ENCODE measurements at places on chromosomes 6 and 20.

GRCh38 chr6:170062209-170062914 is 228.5 kb downstream of the DLL1 start:
- DNase-seq, result no peak

GRCh38 chr6:110939429-110940200 is 18.9 kb upstream of the GTF3C6 start:
- no peak for DNase-seq

DNA sequence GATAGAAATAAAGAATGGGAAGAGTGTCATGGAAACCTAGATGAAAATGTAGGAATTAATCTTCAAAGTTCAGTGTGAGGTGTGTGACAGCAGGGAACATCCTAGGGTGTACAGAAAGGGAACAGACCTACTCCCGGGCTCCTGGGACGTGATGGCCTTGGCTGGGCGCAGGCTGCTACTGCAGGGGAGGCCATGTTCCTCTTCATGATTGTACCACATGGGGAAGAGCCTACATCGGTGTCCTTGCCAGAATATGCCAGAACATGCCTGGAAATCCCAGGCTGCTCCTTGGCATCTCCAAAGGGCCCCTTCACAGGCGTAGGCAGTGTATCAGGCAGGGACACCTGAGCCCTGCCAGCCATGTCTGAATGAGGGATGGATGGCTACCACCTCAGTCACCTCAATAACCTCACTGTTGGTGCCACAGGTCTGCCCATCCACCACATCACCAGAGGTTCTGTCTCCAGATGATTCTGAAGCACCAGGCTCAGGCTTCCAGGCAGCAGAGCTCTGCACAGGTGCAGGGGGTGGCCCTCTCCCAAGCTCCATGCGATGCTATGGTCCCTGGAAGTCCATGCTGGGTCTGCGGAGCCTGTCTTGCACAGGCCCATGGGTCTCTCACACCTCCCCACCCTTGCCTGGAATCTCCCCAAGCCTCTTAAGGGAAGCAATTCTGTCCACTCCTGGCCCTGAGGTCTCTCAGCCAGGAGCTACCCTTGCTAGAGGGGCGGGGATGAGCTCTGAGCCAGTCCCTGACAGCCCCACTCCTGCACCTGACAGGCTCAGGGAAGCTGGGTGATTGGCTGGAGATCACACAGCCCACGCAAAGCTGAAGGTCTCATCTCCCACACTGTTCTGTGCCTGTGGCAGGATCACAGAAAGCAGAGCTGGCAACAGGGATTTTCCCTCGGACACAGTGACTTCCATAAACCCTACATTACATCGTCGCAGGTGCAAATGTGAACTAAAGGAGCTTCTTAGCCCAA is 20.2 kb downstream of the RAMACL start:
- no peak for DNase-seq

GRCh38 chr6:102327697-102328225 is 934.3 kb downstream of the GRIK2 start:
- DNase-seq, result no peak

GRCh38 chr6:12182676-12183075 is 107.5 kb upstream of the EDN1 start:
- DNase-seq, result no peak

- DNase-seq, result no peak
Measured at GRCh38 chr6:42113936-42114636, 28.3 kb downstream of the C6orf132 start.

GRCh38 chr6:53860511-53860910 is 65.7 kb downstream of the LRRC1 start:
- no peak for DNase-seq

- DNase-seq, result no peak
Measured at GRCh38 chr6:123953920-123954319, 150.3 kb downstream of the NKAIN2 start.

GRCh38 chr6:161257793-161258457 is 15.9 kb downstream of the AGPAT4 start:
- DNase-seq, result no peak

- DNase-seq, result no peak
Measured at GRCh38 chr6:134020071-134020470, 32.4 kb downstream of the SLC2A12 start.

GRCh38 chr20:53810661-53811355 is 217.2 kb upstream of the ZNF217 start:
- DNase-seq, result no peak

GRCh38 chr6:28206928-28207509 is 18.1 kb upstream of the ZSCAN9 start:
- DNase-seq, result no peak

DNA sequence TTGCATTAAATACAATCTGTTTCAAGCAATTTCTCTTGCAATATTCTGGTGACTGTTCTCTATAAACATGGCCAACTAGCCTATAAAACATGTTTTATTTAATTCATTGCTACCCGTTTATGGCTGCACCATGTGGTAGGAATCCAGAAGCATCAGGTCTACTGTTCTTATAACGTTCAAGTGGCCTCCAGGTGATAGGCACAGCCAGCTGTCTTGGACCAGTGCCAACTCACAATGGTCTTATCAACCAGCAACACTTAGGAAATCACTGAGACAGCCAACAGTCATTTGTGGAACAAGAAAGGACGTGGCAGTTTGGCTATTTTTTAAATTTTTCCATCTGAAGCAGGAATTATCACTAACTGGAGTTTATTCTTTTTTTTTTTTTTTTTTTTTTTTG is 193.6 kb downstream of the NKAIN2 start:
- no peak for DNase-seq

GRCh38 chr6:101878554-101879276 is 485.2 kb downstream of the GRIK2 start:
- DNase-seq, result no peak

GRCh38 chr20:62819494-62820174 is 2.8 kb downstream of the COL9A3 start:
- DNase-seq, result no peak

DNA sequence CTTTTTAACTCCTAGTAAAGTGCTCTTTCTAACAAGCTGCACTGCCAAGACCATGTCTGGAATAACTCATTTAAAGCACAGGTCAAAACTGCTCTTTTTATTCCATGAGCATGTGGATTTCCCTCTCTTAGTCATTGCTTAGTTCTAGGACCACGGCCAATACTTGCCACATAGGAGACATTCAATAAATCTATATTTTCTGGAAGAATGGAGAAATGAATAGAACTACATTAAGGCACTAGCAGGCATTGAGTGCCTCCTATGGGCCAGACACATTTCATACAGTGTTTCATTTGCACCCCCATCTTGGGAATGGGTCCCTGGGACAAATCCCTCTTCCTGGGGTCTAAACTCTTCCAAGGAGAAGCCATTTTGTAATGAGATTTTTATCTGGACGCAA is 552.8 kb upstream of the CITED2 start:
- DNase-seq, result no peak

- no peak for DNase-seq
Measured at GRCh38 chr20:22924046-22924737, 110.9 kb upstream of the SSTR4 start.

GRCh38 chr20:16368645-16369292 is 204.5 kb downstream of the KIF16B start:
- no peak for DNase-seq

DNA sequence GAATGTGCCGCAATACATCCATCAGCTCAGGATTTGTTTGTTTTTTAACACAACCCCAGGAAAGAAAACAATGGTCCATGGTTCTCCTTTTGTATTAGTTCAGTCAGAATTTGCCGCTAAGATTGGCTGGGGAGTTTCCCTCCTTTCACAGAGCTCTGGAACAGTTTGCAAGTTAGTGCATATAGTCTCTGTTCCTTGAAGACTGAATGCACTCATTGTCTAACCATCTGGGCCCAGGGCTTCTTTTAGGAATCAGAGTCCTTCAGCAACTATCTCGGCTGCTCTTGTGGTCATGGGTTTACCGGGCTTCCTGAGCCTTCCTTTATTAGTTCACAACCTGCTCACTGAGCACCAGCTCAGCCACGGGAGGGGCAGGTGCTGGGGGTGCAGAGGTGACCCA is 121.3 kb downstream of the SLC23A2 start:
- no peak for DNase-seq

DNA sequence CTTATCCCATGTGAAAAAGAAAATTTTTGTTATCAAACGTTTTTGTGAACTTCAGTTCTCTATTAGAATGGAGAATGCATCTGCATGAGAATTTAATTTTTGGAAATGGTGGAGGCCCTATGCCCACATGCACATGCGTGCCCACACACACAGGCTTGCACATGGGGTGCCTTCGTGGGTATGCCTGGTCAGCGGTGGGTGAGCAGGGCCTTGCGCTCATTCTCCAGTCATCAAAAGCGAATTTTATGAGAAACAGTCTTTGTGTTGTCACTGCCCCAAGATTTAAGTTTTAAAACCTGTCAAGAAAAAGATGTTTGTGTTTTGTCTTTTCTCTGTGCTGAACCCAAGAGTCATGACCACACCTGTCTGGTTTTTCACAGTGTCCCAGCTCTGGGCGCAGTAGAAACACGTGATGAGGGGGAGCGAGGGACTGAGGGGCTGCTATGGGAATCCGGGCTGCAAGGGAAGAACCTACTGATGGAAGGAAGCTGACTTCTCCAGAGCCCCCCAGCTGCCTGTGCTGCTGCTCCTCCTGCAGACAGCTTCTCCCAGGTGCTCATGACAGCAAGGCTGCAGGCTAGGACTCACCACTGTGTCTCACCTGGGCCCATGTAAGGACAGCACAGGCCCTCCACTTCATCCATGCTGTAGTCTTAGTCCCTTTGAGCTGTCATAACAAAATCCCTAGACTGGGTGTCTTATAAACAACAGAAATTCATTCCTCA is 153.6 kb downstream of the SYCP2 start:
- no peak for DNase-seq

DNA sequence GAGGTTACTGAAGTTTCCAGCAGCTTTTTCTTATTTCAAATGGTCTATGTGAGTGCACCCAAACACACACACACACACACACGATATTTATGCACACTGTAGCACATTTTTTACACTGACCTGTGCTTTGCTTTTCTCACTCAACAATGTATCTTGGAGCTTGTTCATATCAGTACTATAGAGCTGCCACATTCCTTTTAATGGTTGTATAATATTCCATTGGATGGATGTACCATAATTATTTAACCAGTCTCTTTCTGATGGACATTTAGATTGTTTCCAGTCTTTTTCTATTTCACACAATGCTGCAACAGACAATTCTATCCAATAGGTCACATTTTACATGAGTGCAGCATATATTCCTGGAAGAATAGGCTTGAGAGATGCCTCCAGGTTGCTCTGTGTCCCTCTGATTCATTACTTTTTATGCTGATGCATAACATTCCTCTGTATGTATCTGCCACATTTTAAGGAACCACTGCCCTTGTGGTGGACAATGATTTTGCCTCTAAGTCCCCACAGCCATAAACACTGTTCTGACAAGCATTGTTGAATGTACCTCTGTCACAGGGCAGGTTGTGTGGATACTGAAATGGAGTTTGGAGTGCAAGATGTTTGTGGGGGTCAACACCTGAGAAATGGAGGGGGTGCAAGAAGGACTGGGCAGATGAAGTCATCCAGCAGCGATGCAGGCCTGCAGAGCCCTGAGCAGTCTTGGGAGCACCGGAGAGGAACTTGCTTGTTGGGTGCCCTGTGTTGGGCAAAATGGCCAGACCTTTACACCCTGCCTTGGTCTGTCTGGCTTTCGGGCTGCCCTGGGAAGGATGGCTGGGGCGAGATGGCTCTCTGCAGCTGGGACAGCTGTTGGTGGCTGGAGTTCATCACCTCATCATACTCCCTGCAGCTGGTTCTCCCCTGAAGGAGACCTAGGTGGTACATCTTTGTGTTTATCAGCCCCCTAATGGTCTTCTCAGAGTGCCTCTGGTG is 13.6 kb downstream of the CEBPB start:
- DNase-seq, result no peak

- no peak for DNase-seq
Measured at GRCh38 chr6:3847521-3847920, 1.7 kb upstream of the FAM50B start.

GRCh38 chr6:45371924-45372573 is 5.7 kb downstream of the SUPT3H start:
- no peak for DNase-seq

GRCh38 chr20:55569084-55569483 is 436.2 kb downstream of the CBLN4 start:
- DNase-seq, result no peak

DNA sequence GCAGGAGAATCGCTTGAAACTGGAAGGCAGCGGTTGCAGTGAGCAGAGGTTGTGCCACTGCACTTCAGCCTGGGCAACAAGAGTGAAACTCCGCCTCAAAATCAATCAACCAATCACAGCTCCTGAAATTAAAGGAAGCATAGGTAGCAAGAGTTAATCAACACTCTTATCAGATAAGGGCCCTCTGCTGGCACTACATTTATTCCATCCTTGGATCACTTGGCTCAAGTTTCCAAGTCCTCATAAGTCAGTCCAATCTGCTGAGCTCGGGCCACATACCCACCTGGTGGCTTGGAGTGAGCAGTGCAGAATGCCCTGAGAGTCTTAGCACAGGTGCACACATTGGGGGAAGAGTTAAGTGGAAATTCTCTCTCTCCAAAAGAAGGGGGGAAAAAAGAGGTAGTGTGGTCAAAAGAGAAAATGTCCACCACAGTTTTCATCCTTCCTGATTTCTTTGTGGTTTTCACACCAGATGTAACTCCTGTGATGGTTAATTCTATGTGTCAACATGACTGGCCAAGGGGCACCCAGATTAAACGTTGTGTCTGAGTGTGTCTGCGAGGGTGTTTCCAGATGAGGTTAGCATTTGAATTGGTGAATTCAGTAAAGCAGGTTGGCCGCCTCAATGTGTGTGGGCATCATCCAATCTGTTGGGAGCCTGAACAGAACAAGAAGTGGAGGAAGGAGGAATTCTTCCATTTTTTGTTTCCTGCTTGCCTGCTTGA is 14.2 kb upstream of the FAM8A1 start:
- no peak for DNase-seq

DNA sequence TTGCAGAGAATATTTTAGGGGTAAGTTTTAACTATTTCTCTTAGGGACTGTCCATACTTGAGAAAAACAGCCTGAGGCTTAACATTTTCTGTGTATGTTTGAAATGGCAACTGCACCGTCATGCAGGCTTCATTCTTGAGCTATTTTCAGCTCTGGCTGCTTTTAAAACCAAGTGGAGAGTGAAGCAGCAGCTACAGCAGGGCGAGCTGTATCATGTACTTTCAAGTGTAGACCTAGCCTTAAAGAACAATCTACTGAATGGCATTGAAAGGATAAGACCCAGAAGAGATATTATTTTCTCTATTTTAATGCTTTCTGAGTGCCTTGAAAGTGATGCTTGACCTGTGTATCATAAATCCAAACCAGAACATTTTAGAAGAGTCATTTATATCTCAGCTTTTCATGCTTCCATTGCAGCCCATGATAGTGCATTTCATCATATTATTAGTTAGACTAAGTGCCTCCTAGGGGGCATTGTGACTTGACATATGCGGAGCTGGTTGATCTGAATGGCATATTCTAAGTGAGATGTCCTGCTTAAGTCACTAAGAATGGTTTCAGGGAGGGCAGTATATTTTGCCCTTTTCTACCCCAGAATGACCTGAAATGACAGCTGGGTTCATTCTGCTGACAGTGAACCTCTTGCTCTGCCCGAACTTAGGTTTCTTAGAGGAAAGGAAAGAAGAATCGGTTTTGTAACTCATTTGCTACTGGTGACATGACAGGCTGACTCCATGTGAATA is 85.3 kb downstream of the NKAIN2 start:
- no peak for DNase-seq

GRCh38 chr6:79989641-79990040 is 14.8 kb upstream of the TTK start:
- no peak for DNase-seq

- no peak for DNase-seq
Measured at GRCh38 chr6:3523966-3524365, 67.1 kb upstream of the SLC22A23 start.

Data from stimulated activated CD4-positive, alpha-beta T cell treated with anti-CD3 and anti-CD28 coated beads, TNF-alpha, amount 100 ng/mL, for 48 hours (primary cell).